ENCODE measurements at places on chromosomes 2 and 18.
A peak's percentile ranks its signal among the peaks of the same experiment; 100 is the strongest.

- DNase-seq = peak; percentile 95
Measured at GRCh38 chr18:21163647-21164547, 52.3 kb upstream of the ROCK1 start.

GRCh38 chr2:184370954-184371353, 227.4 kb upstream of the ZNF804A start:
- DNase-seq = no peak

GRCh38 chr2:207796585-207797350, 27.1 kb upstream of the FZD5 start:
- peak; percentile 10 for DNase-seq

DNA sequence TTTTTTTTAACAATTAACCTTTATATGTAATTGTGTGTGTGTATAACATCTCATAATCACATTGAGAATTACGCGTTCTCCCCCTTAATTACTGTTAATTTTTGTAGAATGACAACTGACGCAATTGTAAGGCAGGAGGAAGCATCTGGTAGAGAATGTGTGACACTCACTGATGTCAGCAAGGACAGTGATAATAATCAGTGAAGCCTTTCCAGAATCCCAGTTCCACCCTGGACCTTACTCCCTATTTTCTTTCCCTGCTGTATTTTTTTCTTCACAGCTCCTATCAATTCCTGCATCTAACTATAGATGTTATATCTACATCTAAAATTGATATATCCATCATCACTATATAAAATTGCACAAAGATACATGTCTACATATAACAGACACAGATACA, 16.1 kb upstream of the STRN start:
- no peak for DNase-seq

DNA sequence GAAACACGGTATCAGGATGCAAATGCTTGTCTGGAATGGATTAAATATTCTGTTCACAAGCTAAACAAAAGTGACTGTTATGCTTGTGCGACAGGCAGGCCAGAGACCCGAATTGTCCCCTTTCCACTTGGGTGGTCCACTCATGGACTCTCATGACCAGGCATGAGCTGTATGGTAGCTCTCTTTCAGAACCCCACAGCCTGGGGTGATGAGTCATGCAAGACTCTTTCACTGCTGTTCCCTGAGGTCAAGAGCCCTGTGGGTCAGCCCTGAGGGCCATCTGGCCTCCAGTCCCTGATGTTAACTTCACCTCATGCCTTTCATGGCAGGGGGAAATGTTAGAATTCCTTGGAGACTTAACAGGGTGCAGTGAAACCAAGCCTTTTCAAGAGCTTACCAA, 13.7 kb upstream of the SAP130 start:
- no peak for DNase-seq

DNA sequence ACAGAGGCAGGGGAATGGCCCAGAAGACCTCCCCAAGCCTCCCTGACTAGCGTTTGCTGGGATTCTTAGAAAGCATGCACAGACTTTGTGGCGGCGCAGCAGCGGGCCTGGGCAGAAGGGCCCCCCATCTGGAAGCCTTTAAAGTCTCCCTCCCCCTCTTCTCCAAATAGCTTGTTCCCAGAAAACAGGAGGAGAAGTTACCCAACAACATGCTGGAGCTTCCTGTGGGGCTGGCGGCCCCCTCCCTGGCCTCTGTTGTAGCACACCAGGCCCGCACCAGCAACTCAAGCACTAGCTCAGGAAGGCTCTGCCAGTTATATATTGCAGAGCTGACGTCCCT, 334.8 kb downstream of the DYSF start:
- DNase-seq = peak; percentile 24

DNA sequence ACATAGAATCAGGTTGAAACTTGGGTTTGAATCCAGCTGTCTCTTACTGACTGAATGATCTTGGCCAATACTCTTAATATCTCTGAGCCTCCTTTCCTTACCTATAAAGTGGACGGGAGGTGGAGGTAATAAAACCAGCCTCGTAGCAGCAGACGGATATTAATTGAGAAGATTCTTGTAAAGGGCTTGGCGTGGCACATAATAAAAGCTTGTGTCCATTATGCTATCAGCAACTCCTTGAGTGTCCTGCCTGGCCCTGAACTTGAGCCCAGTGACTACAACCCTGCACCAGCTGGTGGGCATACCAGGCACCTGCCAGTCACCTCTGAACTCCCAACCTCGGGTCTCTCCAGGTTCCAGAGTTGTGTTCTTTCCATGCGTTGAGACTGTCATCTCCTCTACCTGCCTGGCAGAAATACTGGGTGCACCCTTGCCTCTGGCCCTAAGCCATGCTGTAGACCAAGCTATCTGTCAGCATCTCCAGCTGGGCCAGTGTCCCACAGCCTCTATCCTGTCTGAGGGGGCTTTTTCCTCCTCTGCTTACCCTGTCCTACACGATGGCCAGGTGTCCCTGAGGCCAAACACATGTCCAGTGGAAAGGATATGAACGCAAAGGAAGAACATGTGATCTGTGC, 9.7 kb downstream of the CAPN13 start:
- DNase-seq = no peak

- no peak for DNase-seq
Measured at GRCh38 chr2:238903141-238903540, 55.3 kb downstream of the TWIST2 start.

GRCh38 chr2:134739879-134740301, 21.1 kb upstream of the TMEM163 start:
- DNase-seq = no peak

GRCh38 chr2:120312076-120312475, 33.9 kb upstream of the INHBB start:
- no peak for DNase-seq

DNA sequence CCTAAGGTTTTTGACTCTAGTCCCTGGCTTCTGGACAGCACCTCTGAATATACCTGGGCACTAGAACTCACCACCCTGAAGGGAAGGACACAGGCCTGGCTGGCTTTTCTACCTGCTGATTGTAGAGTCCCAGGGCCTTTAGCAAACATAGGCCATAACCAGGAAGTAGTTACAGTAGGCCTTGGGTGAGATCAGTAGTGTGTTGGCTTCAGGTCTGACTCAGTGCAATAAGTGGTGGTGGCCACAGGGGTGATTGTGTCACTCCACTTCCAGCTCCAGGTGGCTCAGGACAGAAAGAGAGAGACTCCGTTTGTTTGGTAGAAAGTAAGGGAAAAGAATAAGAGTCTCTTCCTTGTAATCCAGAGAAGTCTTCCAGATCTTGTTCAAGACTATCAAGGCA, 101.7 kb upstream of the LGALSL start:
- DNase-seq = no peak

GRCh38 chr2:191176801-191177438, 26.1 kb upstream of the STAT4 start:
- DNase-seq = no peak

DNA sequence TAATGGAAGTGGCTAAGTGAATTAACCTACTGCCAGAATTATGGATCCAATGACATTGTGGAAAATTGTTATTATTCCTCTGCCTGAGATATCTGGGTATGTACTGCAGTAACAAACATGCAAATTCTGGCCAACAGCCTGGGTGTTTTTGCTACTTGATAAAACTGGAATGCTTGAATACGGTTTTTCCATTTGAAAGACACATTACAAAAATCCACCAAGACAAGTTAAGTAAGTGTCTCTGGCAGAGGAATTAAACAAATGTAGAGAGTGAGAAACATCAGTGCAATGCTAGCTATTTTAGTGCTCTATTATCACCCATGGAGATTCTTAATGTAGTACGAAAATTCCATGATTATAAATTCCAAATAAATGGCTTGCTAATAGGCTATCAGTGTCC, 312.4 kb upstream of the MEIS1 start:
- DNase-seq = no peak

DNA sequence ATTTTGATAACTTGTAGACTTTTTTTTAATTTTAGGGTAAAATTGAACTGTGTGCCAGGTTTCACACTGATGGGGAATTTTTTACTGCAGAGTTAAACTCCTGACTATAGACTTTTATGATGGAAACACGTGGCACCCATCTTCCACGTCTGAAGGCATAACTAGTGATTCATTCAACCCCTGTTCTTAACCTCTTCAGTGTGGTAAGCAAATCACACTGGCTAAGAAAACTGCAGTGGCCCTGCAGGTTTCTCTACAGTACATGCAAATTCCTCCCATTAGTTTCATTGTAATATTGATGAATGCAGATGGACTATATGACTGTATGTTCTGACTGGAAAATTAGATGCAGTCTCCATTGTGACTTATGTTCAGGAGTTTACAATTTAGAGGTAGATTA, 47.2 kb downstream of the SMAD4 start:
- DNase-seq = no peak

- no peak for DNase-seq
Measured at GRCh38 chr18:8791171-8791651, 85.9 kb downstream of the MTCL1 start.

DNA sequence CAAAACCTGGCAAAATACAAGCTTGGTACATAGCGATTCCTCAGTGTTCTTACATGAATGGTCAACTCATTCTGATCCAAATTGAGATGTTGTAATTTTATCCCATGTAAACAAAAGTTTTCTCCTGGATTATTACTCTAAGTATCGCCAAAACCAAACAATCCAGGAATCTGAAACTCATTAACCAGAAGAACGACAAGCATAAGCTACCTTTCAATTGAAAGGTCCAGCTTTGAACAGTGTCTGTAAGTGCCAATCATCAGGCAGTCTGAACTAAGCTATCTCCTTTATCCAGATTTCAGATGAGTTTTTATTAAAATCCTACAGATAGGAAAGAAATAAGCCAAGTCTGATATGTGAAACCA, 2.4 kb downstream of the MEX3C start:
- DNase-seq = peak; percentile 3

DNA sequence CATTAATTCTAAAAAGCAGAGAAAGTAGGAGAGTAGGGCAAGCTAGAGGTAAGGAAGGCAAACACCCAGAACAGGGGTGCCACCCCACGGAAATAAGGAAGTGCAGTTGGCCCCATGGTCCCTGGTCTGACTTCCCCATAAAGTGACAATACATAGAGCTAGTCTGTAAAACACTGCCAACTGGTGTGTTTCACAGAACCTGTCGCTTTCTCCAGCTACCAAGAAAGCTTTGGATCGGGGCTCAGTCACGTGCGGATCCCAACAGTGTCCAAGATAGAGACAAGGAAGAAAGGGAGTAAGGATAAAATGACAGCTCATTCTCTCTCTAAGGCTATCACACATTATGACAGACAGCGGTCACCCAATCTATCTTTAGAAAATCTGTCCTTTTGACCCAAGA, 36.4 kb downstream of the TBC1D8 start:
- no peak for DNase-seq

- DNase-seq = no peak
Measured at GRCh38 chr2:54529935-54530334, 73.8 kb downstream of the SPTBN1 start.

DNA sequence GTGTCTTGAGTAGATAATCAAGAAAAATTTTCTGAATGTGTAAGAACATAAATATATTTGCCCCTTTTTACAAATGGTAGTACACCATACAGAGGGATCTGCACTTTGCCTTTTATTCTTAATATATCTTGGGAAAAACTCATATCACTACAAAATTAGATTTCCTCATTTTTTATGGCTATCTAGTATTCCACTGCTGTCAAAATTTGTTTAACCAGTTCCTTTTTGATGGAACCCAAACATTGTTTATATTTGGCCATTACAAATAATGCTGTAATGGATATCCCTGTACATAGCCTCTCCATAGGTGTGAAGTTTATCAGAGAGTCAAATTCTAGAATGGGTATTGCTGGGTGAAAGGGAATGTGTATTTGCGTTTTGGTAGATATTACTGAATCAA, 243.1 kb downstream of the AGPS start:
- no peak for DNase-seq
